ENCODE measurements at places on chromosomes 13 and 19.
A peak's percentile ranks its signal among the peaks of the same experiment; 100 is the strongest.

DNA sequence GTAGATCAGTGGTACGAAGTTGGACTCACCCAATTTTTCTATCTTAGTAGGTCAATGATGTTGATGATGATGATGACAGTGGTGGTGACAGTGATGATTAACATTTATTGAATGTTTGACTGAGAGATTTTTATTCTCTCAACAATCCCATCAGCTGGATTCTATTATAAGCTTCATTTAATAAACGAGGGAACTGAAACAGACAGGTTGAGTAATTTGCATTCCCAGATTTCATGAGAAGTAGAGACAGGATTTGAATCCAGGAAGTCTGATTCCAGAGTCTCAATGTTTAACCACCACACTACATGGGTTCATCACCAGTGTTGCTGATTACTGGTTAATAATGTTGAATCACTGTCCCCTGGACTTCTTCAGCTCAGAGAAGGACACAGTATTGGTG is 168.9 kb downstream of the FLT1 start:
- no peak overlapping the region for H3K4me3 ChIP-seq

GRCh38 chr19:45462174-45462573 is 5.6 kb upstream of the FOSB start:
- no peak for DNase-seq
- H3K4me1 ChIP-seq, result peaks cover 18% of the 10 kb centered on the region

- H3K4me1 ChIP-seq, result peaks cover 53% of the 10 kb centered on the region
- no peak overlapping the region for H3K27ac ChIP-seq
- no peak for DNase-seq
- no peak overlapping the region for H3K4me3 ChIP-seq
- peaks cover 19% of the 10 kb centered on the region for H3K36me3 ChIP-seq
- no peaks in the 10 kb centered on the region for H3K27me3 ChIP-seq
These were observed 18.9 kb downstream of the SPINT2 start for GRCh38 chr19:38283271-38283670.

GRCh38 chr13:95870421-95870820 is 182.8 kb downstream of the UGGT2 start:
- H3K4me3 ChIP-seq, result no peak overlapping the region
- no peak overlapping the region for H3K27ac ChIP-seq
- H3K4me1 ChIP-seq, result peaks cover 9% of the 10 kb centered on the region
- DNase-seq, result no peak
- no peaks in the 10 kb centered on the region for H3K27me3 ChIP-seq

DNA sequence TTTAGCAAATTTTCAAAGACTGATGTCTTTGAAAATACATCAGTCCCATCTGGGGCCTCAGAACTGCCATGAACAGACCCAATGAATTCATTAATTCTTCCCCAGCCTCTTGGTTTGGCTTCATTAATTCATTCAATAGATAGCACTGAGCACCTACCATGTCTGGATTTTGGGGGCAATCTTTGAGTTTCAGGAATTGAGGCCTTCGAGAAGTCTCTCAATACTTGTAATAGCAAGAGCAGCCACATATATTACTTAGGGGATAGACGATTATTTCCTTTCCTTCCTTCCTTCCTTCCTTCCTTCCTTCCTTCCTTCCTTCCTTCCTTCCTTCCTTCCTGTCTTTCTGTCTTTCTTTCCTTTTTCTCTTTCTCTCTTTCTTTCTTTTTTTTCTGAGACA is 64.8 kb downstream of the ALOX5AP start:
- peak overlapping the region; percentile 88 for H3K27ac ChIP-seq
- H3K36me3 ChIP-seq, result no peaks in the 10 kb centered on the region
- DNase-seq, result no peak
- peaks cover 10% of the 10 kb centered on the region for H3K27me3 ChIP-seq
- H3K4me3 ChIP-seq, result no peak overlapping the region

DNA sequence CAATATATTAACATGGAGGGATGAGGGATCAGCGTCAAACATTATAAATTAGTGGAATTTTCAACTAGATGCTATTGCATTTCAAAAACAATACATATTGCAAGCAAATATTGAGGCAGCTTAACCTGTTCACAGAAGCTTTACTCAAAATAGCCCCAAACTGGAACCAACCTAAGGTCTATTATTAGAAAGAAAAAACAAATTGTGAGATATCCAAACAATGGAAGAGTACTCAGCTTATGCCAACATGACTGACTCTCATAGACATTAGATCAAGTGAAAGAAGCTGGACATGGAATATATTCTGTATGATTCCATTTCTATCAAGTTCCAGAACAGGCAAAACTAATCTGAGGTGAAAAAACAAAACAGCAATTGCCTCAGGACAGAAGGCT is 27.6 kb upstream of the NEK3 start:
- no peak for DNase-seq
- H3K27me3 ChIP-seq, result no peaks in the 10 kb centered on the region
- H3K4me3 ChIP-seq, result no peak overlapping the region
- H3K27ac ChIP-seq, result no peak overlapping the region
- H3K4me1 ChIP-seq, result no peaks in the 10 kb centered on the region
- H3K36me3 ChIP-seq, result peaks cover 55% of the 10 kb centered on the region

DNA sequence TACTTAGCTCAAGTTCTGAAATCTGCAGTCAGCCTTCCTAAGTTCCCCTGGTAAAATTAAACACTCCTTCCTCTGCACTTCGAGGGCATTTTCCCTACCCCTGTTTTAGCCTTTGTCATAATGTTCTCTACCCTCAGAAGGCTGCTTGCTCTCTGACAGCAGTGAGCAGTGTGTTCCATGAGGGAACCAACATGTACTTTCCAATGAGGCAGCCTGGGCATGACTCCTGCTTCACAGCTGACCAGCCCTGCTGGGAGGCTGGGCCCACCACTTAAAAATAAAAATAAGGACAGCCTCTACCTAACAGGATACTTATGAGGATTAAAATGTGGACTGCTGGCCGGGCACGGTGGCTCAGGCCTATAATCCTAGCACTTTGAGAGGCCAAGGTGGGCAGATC is 26.4 kb downstream of the RUBCNL start:
- DNase-seq, result no peak
- peaks cover 11% of the 10 kb centered on the region for H3K36me3 ChIP-seq
- H3K4me1 ChIP-seq, result no peaks in the 10 kb centered on the region
- no peaks in the 10 kb centered on the region for H3K27me3 ChIP-seq
- H3K27ac ChIP-seq, result peak overlapping the region; percentile 0
- H3K4me3 ChIP-seq, result no peak overlapping the region

- peaks cover 34% of the 10 kb centered on the region for H3K36me3 ChIP-seq
- no peak overlapping the region for H3K27ac ChIP-seq
- no peak for DNase-seq
- no peak overlapping the region for H3K4me3 ChIP-seq
- H3K27me3 ChIP-seq, result peaks cover 8% of the 10 kb centered on the region
These were observed 7.0 kb downstream of the SLC1A6 start for GRCh38 chr19:14972676-14973075.

- no peaks in the 10 kb centered on the region for H3K4me1 ChIP-seq
- H3K36me3 ChIP-seq, result no peaks in the 10 kb centered on the region
- DNase-seq, result no peak
- peaks cover 11% of the 10 kb centered on the region for H3K27me3 ChIP-seq
- H3K4me3 ChIP-seq, result no peak overlapping the region
These were observed 9.8 kb downstream of the CBY2 start for GRCh38 chr13:45711951-45712350.

DNA sequence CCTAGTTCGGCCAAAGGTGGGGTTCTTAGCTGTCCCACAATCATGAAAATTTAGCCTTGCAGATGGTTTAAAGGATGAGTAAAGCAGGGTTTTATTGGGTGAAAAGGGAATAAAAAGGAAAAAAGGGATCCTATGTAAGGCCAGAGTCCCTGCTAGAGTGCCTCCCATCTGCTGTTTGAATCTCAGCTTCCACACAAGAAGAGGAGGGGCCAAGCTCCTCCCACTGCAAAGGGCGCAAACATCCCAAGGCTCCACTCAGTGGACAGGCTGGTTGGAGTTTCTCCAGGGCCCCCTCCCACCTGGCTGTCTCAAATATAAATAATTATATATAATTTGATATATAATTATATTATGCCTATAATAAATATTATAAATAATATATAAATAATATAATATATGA is 1272.1 kb upstream of the PCDH20 start:
- DNase-seq, result peak; percentile 6
- H3K27me3 ChIP-seq, result no peaks in the 10 kb centered on the region
- H3K36me3 ChIP-seq, result no peaks in the 10 kb centered on the region
- H3K4me1 ChIP-seq, result no peaks in the 10 kb centered on the region
- H3K4me3 ChIP-seq, result no peak overlapping the region

DNA sequence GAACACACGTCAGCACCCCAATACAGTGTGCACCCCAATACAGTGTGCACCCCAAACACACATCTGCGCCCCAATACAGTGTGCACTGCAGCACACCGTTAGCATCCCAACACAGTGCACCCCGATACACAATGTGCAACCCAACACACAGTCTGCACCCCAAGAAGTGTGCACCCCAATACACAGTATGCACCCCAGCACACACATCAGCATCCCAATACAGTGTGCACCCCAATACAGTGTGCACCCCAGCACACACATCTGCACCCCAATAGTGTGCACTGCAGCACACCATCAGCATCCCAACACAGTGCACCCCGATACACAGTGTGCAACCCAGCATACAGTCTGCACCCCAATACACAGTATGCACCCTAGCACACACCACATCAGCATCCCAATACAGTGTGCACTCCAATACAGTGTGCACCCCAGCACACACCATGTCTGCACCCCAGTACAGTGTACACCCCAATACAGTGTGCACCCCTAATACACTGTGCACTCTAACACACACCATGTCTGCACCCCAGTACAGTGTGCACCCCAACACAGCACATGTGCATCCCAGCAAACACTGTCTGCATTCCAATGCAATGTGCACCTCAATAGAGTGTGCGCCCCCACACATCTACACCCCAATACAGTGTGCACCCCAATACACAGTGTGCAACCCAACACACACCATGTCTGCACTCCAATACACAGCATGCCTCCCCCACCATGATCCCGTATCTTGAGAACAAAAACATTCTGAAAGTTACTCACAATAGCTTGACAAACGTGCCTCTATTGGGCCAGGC is 855 bp upstream of the CARS2 start:
- H3K36me3 ChIP-seq, result peaks cover 5% of the 10 kb centered on the region
- peak overlapping the region; percentile 8 for H3K27ac ChIP-seq
- no peak for DNase-seq
- H3K4me1 ChIP-seq, result peaks cover 63% of the 10 kb centered on the region
- peak overlapping the region; percentile 91 for H3K4me3 ChIP-seq

DNA sequence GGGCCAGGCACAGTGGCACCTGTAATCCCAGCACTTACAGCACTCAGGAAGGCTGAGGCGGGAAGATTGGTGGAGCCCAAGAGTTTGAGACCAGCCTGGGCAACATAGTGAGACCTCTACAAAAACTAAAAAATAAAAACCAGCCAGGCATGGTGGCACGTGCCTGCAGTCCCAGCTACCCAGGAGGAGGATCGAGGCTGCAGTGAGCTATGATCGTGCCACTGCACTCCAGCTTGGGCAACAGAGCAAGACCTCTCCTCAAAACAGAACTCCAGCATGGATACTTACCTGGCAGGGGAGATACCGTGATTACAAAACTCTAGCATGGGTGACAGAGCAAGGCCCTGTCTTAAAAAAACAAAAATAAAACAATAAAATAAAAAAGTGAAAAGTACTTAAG is 95.3 kb downstream of the GJA3 start:
- peaks cover 61% of the 10 kb centered on the region for H3K36me3 ChIP-seq
- H3K27ac ChIP-seq, result peak overlapping the region; percentile 77
- no peak overlapping the region for H3K4me3 ChIP-seq
- DNase-seq, result no peak
- no peaks in the 10 kb centered on the region for H3K27me3 ChIP-seq

GRCh38 chr19:56973713-56974555 is 133.4 kb upstream of the PEG3 start:
- H3K4me1 ChIP-seq, result no peaks in the 10 kb centered on the region
- no peak overlapping the region for H3K27ac ChIP-seq
- H3K36me3 ChIP-seq, result peaks cover 5% of the 10 kb centered on the region
- DNase-seq, result no peak
- H3K4me3 ChIP-seq, result no peak overlapping the region
- peaks cover 6% of the 10 kb centered on the region for H3K27me3 ChIP-seq

- no peaks in the 10 kb centered on the region for H3K27me3 ChIP-seq
- H3K27ac ChIP-seq, result no peak overlapping the region
- no peaks in the 10 kb centered on the region for H3K36me3 ChIP-seq
These were observed 249.6 kb downstream of the ENOX1 start for GRCh38 chr13:43537124-43537523.

- no peaks in the 10 kb centered on the region for H3K4me1 ChIP-seq
- peaks cover 2% of the 10 kb centered on the region for H3K27me3 ChIP-seq
- no peaks in the 10 kb centered on the region for H3K36me3 ChIP-seq
- H3K4me3 ChIP-seq, result no peak overlapping the region
These were observed 371.4 kb upstream of the SLC10A2 start for GRCh38 chr13:103437651-103438050.

DNA sequence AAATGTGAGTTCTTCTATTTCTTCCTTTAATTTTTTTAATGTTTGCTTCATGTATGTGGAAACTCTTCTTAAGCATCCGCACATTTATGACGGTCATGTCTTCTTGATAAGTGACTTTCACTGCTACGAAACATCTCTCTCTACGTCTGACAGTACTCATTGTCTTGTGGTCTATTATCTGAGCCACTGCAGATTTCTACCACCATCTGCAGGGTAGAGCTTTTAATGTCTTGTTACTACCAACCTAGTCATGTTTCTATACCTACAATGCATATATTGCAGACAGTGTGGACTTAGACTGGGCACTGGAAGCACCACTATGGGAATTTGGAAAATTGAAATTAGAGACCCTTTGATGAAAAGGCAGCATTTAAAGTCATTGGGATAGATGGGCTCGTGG is 75.4 kb upstream of the ARHGEF7 start:
- H3K27ac ChIP-seq, result no peak overlapping the region
- H3K4me1 ChIP-seq, result no peaks in the 10 kb centered on the region
- peaks cover 42% of the 10 kb centered on the region for H3K27me3 ChIP-seq
- no peak overlapping the region for H3K4me3 ChIP-seq

DNA sequence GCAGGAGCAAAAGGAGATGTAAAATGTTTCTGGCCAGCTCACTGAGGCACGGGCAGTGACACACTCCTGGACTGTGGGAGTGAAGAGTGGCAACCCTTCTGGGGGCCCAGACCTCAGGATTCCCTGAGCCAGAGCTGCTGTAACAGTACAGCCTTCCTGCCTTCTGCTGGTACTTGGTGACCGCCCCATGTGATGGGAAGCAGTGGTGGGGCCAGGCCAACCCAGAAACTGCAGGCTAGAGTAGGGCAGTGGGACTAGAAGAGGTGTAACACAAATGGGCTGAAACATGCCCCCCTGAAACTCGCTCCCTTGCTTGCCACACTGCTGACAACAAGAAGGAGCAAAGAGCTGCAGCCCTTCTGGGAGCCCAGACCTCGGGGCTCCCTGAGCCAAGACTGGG is 217.1 kb upstream of the TRPC4 start:
- no peaks in the 10 kb centered on the region for H3K36me3 ChIP-seq
- H3K4me1 ChIP-seq, result no peaks in the 10 kb centered on the region
- H3K27ac ChIP-seq, result no peak overlapping the region
- H3K4me3 ChIP-seq, result no peak overlapping the region

GRCh38 chr13:112443191-112443994 is 67.2 kb downstream of the SPACA7 start:
- H3K27ac ChIP-seq, result no peak overlapping the region
- peaks cover 63% of the 10 kb centered on the region for H3K27me3 ChIP-seq
- no peak overlapping the region for H3K4me3 ChIP-seq
- peaks cover 6% of the 10 kb centered on the region for H3K4me1 ChIP-seq
- H3K36me3 ChIP-seq, result no peaks in the 10 kb centered on the region
- DNase-seq, result peak; percentile 66

- H3K27me3 ChIP-seq, result peaks cover 2% of the 10 kb centered on the region
- peak overlapping the region; percentile 47 for H3K4me3 ChIP-seq
- H3K27ac ChIP-seq, result peak overlapping the region; percentile 58
- DNase-seq, result peak; percentile 16
- peaks cover 34% of the 10 kb centered on the region for H3K4me1 ChIP-seq
- H3K36me3 ChIP-seq, result no peaks in the 10 kb centered on the region
These were observed 55.4 kb upstream of the SCEL start for GRCh38 chr13:77480066-77480465.
